Aorta (tissue), 5 donors: ENCODE measurements at places on chromosomes 16 and 17. TPM values are rescaled to one million over a fixed set of nuclear protein-coding genes. Genes with fewer than 3 reads are reported as not detected.

GRCh38 chr17:35448214-35448898 lies at the start of gene SLFN13:
Gene SLFN13 (minus strand): TSS chr17:35448766. CDS start chr17:35445680, 3,086 bp downstream.
- peak; percentile 91 for DNase-seq
- peak within 1 kb of the TSS; percentile 19 for H3K27ac ChIP-seq
- no peaks in the 10 kb centered on the region for H3K27me3 ChIP-seq
- H3K4me3 ChIP-seq, result peak within 1 kb of the TSS; percentile 57
- H3K36me3 ChIP-seq, result no peaks in the 10 kb centered on the region
- no peaks in the 10 kb centered on the region for H3K4me1 ChIP-seq

GRCh38 chr16:87492721-87493607 lies at the start of gene ZCCHC14:
Gene ZCCHC14 (minus strand): TSS chr16:87493024. CDS start chr16:87492238, 786 bp downstream.
- DNase-seq, result peak; percentile 100
- H3K4me3 ChIP-seq, result peak within 1 kb of the TSS; percentile 38
- H3K36me3 ChIP-seq, result no peaks in the 10 kb centered on the region
- H3K27ac ChIP-seq, result peak within 1 kb of the TSS; percentile 94
- H3K27me3 ChIP-seq, result no peaks in the 10 kb centered on the region

Gene FBXO39
- total RNA-seq, result 2.0 TPM

- no peaks in the 10 kb centered on the region for H3K4me1 ChIP-seq
- no peaks in the 10 kb centered on the region for H3K36me3 ChIP-seq
- H3K27me3 ChIP-seq, result no peaks in the 10 kb centered on the region
- H3K4me3 ChIP-seq, result no peak overlapping the region
- no peak for DNase-seq
- no peak overlapping the region for H3K27ac ChIP-seq
Observed at GRCh38 chr16:11258553-11259492, 2.8 kb upstream of the SOCS1 start.

GRCh38 chr17:50571681-50572080 lies 11.2 kb downstream of the CACNA1G start:
- H3K27me3 ChIP-seq, result no peaks in the 10 kb centered on the region
- H3K36me3 ChIP-seq, result no peaks in the 10 kb centered on the region
- no peaks in the 10 kb centered on the region for H3K4me1 ChIP-seq

GRCh38 chr16:85041219-85042166 lies 13.9 kb downstream of the KIAA0513 start:
- H3K36me3 ChIP-seq, result no peaks in the 10 kb centered on the region
- DNase-seq, result no peak
- no peaks in the 10 kb centered on the region for H3K27me3 ChIP-seq
- H3K4me3 ChIP-seq, result no peak overlapping the region

Gene MFAP4
- 271 TPM for total RNA-seq

Gene TOX3
- total RNA-seq, result not detected

DNA sequence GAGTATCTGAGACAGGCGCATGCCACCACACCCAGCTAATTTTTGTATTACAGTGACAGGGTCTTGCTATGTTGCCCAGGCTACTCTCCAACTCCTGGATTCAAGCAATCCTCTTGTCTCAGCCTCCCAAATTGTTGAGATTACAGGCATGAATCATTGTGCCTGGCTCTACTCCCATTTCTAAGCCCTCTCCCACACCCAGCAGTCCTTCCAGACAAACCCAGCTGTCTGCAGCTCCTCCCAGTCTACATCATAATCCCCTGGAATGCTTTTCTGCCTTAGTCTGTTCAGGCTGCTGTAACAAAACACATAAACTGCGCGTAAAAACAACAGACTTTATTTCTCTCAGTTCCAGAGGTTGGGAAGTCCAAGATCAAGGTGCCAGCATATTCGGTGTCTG lies 144.5 kb downstream of the GRIN2A start:
- no peak for DNase-seq
- H3K27me3 ChIP-seq, result no peaks in the 10 kb centered on the region
- no peak overlapping the region for H3K27ac ChIP-seq
- no peak overlapping the region for H3K4me3 ChIP-seq
- H3K36me3 ChIP-seq, result no peaks in the 10 kb centered on the region

Gene FLYWCH2
- 11.5 TPM for total RNA-seq

- no peaks in the 10 kb centered on the region for H3K4me1 ChIP-seq
- no peaks in the 10 kb centered on the region for H3K27me3 ChIP-seq
- no peak overlapping the region for H3K4me3 ChIP-seq
Observed at GRCh38 chr17:4509401-4509800, 10.7 kb downstream of the SPNS2 start.

DNA sequence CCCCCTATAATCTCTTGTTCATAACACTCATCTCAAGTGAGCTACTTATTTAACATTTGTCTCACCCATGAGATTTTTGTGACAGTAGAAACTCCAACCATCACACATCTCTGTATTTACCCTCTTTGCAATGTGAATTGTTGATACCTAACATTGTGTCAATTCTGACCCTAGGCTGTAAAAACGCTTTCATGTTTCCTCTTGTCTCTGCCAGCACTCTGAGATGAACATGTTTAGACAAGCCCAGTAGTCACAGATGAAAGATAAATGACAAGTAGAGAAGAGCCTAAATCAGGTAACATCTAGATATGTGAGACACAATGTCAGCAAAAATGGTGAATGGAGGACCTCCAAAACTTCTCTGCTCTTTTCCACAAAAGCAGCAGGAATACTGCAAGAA lies 1254.5 kb upstream of the GOT2 start:
- DNase-seq, result no peak
- no peak overlapping the region for H3K27ac ChIP-seq
- no peaks in the 10 kb centered on the region for H3K36me3 ChIP-seq
- no peaks in the 10 kb centered on the region for H3K4me1 ChIP-seq

DNA sequence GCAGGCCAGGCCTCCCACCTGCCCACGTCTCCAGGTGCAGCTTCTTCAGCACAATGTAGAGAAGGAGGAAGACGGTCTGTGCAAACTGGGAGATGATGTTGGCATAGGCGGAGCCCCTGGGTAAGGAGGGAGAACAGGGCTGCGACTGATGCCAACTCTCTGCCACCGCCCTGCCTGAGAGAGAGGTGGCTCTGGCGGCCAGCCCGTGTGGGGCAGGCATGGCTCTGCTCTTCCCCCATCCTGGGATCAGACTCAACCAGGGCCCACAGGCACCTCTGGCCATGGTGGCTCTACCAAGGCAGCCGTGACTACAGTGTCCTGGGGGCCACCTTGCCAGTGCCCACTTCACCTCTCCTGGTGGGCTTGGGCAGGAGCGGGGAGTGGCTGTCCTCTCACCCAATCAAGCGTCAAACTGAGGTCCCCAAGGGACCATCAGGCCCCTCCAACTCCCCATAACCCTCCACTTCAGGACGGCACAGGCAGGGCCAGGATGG lies 8.6 kb downstream of the SLC47A2 start:
- no peaks in the 10 kb centered on the region for H3K36me3 ChIP-seq
- DNase-seq, result no peak
- no peaks in the 10 kb centered on the region for H3K27me3 ChIP-seq
- H3K4me1 ChIP-seq, result no peaks in the 10 kb centered on the region
- H3K4me3 ChIP-seq, result no peak overlapping the region

DNA sequence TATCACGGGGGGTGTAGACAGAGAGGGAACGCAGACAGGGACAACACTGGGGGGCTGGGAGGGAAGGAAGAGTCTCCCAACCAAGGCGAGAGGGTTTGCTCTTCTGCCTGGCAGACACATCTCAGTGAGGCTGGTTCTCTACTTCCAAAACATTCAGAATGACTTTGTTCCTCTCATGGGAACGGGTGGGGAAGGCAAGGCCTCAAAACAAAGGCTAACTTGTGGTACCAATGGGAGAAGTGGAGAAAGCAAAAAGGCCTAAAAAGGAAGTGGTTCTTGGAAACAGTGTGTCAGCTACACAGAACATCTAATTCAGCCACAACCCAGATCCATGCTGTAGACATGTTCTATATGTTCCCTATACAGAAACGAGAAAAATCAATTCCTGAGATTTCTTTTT lies 7.5 kb downstream of the FLOT2 start:
- H3K4me3 ChIP-seq, result no peak overlapping the region
- no peak for DNase-seq
- H3K27me3 ChIP-seq, result no peaks in the 10 kb centered on the region
- no peaks in the 10 kb centered on the region for H3K36me3 ChIP-seq
- H3K27ac ChIP-seq, result no peak overlapping the region
- no peaks in the 10 kb centered on the region for H3K4me1 ChIP-seq

DNA sequence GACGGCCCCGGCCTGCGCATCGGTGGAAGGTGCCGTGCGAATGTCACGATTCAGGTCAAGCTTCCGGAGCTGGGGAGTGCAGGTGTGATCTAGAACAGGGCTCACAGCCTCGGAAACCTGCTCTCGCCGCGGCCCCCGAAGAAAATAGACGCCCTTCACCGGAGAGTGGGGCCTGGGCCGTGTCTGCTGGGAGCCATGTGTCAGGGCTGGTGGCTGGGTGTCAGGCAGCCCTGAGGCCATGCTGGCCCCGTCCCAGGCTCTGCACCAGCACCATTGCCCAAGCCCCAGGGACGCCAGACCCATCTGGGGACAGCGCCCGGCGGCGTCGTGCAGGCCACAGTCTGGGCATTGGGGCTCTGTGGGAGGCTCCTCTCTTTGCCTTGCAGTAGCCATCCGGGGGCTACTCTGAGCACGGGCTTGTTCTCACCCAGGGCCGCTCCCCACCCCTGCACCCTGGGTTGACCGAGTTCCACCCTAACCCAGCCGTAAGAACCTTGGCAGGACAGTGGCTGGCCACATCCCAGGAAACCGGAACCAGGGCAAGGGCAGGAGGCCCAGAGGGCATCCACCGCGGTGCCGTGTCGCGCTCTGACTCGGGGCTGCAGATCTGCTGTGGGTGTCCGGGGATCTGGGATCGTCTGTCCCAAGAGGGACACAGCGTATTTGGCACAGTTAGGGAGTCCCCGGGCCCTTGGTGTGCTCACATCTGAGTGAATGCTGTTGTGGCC lies 5.3 kb upstream of the NUDT16L1 start:
- no peak for DNase-seq
- peaks cover 2% of the 10 kb centered on the region for H3K36me3 ChIP-seq

GRCh38 chr17:78790552-78790951 lies 8.5 kb upstream of the CYTH1 start:
- H3K4me3 ChIP-seq, result no peak overlapping the region
- H3K27ac ChIP-seq, result peak overlapping the region; percentile 50
- H3K27me3 ChIP-seq, result no peaks in the 10 kb centered on the region
- peak; percentile 36 for DNase-seq
- H3K36me3 ChIP-seq, result no peaks in the 10 kb centered on the region

Gene CDRT15
- not detected for total RNA-seq

- H3K27me3 ChIP-seq, result no peaks in the 10 kb centered on the region
- H3K27ac ChIP-seq, result no peak overlapping the region
- no peak overlapping the region for H3K4me3 ChIP-seq
- H3K4me1 ChIP-seq, result no peaks in the 10 kb centered on the region
- DNase-seq, result no peak
Observed at GRCh38 chr17:825216-825615, 43.1 kb downstream of the MRM3 start.

Gene CCL8
- 4.5 TPM for total RNA-seq

Gene CLEC3A
- total RNA-seq, result not detected

DNA sequence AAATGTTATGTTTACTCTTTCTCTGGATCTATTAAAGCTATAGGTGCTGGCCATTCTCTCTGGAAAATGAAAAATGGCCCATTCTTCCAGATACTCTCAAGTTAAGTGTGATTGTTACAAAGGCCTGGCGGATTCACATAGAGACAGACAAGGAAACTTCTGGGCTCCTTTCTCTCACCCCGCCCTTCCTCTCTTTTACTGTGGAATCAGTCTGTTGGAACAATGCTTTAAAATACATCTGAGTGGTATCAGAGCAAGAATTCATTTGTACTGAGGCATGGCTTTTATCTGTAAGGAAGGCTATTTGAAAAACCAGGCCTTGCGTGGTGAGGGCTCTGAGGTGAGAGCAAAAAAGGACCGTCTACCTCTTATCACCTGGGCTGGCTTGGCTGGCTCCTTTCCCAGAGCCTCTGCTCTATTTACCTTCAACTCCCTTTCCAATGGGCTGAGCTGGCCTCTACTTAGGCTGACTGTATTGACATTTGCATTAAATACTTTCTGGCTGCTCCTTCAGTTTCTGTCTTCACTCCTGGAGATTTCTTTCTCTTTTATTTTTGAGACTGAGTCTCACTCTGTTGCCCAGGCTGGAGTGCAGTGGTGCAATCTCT lies 274.0 kb downstream of the PHKB start:
- no peak overlapping the region for H3K4me3 ChIP-seq
- no peaks in the 10 kb centered on the region for H3K36me3 ChIP-seq
- no peaks in the 10 kb centered on the region for H3K27me3 ChIP-seq
- no peak for DNase-seq
- H3K27ac ChIP-seq, result no peak overlapping the region

- no peak for DNase-seq
- H3K27me3 ChIP-seq, result no peaks in the 10 kb centered on the region
- H3K27ac ChIP-seq, result no peak overlapping the region
- H3K4me1 ChIP-seq, result no peaks in the 10 kb centered on the region
Observed at GRCh38 chr16:81752225-81752875, 26.7 kb upstream of the PLCG2 start.
